Bone marrow (tissue), 2 donors: ENCODE measurements at places on chromosomes 5 and 9.

GRCh38 chr5:13358342-13358741 is 586.1 kb downstream of the DNAH5 start:
- DNase-seq, result no peak

DNA sequence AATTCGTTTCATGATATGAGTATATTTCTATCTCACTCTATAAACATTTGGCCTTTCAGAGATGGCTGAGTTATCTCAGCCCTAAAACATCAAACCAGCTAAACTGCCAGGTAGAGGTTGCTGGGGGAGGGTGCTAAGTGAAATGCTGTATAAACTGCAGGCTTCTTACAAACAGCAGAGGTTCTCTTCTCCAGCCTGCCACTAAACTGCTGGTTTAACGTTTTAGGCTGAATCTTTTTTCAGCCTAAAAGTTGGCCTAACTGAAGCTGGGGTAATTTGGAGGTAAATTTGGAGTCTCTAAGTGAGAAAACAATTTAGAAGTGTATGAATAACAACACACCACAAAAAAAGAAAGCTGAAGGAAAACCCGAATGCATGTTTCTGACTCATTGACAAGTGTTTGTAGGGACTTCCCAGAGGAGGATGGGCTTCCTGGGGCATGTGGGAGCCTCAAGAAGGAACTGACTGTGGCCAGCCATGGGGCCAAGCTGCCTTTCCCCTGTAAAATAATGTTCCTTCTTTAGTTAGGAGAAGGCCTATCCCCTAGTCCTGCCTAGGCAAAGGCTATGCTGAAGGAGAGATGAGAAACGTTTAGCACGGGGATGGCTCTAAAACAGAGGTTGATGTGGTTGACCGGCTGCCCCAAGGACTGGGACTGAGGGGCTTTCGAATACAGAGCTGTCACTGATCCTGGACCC is 44.3 kb downstream of the SLC28A3 start:
- peak; percentile 19 for DNase-seq

- no peak for DNase-seq
These were observed 15.2 kb upstream of the FBLL1 start for GRCh38 chr5:168513861-168514428.

DNA sequence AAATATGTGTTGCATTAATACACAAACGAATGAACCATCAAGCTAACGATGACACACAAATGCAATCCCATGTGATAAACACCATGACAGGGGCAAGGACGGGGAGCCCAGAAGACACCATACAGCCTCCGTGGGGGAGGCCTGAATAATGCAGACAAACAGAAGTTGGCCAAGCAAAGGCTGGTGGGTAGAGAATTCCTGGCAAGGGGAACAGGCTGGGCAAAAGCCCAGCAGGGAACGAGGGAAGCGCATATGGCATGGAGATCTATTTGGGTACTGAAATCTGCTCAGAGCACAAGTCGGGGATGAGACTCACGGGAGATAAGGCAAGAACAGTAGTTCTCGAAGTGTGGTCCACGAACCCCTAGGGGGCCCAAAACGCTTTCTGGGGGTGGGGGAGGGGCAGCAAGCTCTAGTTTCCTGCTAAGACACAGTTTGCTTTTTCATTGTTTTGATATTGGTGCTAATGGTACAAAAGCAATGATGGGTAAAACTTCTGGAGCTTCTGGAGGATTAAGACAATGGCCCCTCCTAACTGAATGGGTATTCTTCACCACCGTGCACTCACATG is 42.9 kb upstream of the FBXW11 start:
- DNase-seq, result no peak

DNA sequence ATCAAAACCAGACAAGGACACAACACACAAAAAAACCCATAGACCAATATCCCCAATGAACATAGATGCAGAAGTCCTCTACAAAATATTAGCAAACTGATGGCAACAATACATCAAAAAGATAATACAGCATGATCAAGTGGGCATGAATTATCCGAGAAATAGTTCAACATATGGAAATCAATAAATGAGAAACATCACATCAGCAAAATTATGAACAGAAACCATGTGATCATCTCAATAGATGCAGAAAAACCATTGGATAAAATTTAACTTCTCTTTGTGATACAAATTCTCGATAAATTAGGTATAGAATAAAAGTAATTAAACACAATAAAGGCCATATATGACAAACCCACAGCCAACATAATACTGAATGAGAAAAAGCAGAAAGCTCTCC is 69.6 kb downstream of the C9 start:
- DNase-seq, result no peak

DNA sequence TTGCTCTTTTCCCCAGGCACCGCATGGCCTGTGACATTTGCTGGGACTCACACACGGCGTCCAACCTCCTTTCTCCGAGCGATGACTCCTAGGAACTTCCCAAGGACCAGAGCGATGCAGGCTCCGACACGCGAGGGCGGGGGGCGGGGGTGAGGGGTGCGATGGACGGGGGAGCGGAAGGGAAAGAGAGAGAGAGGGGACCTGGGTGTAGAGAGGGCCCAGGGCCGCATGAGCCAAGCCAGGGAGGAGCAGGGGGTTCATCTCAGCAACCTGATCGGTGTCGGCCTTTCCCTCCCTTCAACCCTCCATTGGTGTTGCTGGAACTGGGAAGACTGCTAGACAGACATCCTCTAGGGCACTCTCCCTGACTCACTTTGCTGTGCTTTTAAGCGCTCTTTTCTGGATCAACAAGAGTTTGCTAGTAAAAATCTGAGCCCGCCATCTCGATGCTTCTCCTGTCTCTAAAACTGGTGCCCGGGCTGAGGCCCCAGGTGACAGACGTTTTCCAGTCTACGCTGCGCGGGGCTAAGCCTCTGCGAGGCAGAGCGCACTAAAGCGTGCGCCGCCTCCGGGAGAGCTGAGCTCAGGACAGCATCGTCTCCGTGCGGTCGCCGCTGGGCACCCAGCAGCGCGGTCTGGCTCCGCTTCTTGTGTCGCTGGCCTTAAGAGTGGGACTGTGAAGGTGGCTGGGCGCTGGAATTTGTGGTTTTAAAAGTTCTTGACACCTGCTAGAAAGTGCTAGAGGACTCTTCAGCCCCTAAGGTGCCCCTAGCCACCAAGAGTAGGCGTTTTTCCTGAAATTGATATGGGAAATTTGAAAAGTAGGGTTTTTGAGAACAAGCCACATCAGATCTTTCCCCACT is 1.0 kb upstream of the TSLP start:
- DNase-seq, result no peak

- no peak for DNase-seq
These were observed 91.1 kb upstream of the TBCA start for GRCh38 chr5:77867194-77867691.

GRCh38 chr5:137072361-137073115 is 426.6 kb downstream of the SPOCK1 start:
- DNase-seq, result no peak

GRCh38 chr9:38044706-38045105 is 24.3 kb downstream of the SHB start:
- no peak for DNase-seq

DNA sequence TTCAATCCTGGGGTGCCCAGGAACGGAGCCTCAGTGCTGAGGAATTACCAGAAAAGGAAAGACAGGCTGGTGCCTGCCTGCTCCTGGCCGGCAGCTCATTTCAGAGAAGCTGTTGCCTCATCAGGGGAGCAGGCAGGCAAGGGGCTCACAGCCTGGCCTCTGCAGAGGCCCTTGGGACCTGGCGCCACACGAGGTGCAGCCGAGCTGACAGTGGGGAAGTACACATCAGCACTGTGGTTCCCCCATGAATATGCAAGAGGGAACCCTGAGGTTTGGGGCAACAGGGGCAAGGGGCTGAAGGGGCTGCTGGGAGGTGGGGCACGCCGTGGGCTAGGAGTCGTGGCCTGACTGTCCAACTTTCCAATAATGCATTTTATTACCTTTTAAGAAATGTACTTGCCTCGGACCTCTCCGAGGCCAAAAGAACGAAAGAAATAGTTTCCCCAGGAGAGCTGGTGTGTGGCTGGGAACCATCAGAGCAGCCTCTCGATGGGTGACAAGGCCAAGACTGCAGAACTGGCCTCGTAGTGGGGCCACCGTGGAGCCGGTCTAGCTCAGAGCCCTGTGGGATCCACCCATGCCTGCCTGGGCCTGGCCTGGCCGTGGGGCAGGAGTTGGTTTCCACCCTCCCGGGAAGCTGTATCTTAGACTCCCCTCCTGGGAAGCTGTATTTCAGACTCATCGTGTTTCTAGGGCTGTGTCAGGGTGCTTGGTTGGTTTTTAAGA is 198.6 kb downstream of the PAX5 start:
- DNase-seq, result no peak

- DNase-seq, result no peak
These were observed 19.6 kb downstream of the ITGA2 start for GRCh38 chr5:53008751-53009150.
